ENCODE measurements at places on chromosomes 5 and 9.
A peak's percentile ranks its signal among the peaks of the same experiment; 100 is the strongest.

- DNase-seq: no peak
Measured at GRCh38 chr5:140196115-140196814, 21.3 kb downstream of the CYSTM1 start.

DNA sequence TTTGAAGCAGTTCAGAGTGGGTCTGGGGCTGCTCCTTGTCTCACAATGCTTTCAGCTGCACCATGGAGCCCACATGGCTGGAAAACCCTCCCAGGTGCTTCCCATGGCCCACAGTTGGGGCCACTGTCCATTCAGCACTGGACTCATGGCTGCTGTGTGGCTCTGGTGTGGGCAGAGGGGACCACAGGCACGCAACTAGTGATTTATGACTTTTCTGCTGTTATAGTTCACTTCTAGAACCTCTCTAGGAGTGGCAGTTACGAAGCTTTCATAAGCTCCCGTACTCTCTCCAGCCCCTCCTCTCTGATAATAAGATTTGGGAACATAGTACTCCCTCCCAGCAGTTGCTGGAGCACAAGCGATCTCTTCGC, 29.0 kb downstream of the GLRA1 start:
- no peak for DNase-seq

DNA sequence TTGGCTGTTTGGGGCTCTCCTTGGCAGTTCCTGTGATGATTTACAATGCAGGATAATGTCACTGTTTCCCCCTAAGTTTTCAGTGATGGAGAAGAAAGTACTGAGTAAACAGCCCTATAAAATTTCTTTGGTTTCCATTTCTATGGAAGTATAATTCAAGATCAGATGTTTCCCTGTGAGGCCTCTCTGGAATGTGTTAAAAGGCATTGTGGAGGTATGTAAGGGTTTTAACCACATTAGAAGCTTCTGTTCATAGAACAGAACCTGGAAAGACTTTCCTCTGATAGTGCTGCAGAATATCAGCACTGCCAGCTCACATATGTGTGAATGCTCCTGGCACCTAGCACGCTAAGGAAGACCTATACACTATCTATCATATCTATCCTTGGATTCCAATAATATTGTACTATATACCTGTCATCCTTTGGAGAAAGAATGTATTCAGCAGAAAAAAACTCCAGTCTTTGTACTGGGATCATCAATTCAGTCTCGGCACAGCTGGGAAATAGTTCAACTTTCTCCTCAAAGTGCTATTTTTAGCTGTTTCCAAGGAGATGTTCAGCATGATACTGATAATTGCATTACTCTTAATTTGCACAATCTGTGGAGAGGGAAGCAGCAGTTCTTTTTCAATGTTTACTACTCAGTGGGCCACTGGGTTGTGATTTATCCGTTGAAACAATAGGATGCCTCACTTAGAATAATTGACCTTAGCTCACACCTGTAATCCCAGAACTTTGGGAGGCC, 21.9 kb downstream of the TTC1 start:
- no peak for DNase-seq

- DNase-seq: no peak
Measured at GRCh38 chr5:147303251-147303650, 68.4 kb downstream of the STK32A start.

- peak; percentile 11 for DNase-seq
Measured at GRCh38 chr9:88534456-88535225, at the start of gene NXNL2. NXNL2 (plus strand) TSS chr9:88535178; CDS start chr9:88535435, 257 bp downstream.

- no peak for DNase-seq
Measured at GRCh38 chr5:93723005-93723404, 18.4 kb downstream of the POU5F2 start.

DNA sequence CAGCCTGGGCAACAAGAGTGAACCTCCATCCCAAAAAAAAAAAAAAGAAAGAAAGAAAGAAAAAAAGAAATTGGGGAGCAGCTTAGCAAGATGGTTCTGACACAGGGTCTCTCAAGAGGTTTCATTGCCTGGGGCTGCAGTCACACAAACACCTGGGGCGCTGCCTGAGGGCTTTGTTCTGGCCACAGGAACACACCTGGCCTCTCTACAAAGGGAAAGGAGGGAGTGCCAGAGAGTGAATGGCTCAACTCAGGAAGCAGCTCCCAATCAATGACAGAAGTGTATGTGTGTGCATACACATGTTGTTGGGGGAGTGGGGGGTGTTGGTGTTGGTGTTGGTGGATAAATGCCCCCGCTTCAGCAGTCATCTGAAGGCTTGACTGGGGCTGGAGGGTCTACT, 32.4 kb upstream of the CTNNA1 start:
- DNase-seq: no peak

DNA sequence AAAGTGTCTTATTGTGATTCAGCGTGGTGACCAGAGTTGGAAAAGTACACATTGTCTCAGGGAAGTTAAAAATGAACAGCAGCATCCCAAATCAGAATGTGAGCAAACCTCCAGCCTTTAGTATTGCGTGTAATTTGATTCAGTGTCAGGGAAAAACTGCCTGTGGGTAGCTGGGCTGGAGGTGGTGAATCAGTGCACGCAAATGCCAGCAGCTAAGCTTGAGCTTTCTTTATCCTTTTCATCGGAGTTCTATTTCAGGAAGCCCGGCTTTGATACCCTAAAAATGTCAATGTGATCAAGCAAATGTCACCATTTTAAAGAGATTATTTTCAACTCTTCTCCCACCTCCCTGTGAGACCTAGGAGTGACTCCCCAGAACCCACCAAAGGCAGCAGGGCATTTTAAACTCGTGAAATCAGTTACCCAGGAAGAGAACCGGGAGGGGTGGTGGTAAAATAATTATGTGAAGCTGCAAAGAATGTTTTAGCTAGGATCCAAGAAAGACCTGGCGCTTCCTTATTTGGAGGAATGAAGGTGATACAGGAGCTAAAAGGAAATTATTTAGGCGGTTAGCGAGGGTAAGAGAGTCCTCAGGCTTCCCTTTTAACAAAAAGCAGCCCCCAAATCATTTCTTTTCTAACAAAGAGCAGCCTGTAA, 25.7 kb upstream of the C5orf47 start:
- no peak for DNase-seq

DNA sequence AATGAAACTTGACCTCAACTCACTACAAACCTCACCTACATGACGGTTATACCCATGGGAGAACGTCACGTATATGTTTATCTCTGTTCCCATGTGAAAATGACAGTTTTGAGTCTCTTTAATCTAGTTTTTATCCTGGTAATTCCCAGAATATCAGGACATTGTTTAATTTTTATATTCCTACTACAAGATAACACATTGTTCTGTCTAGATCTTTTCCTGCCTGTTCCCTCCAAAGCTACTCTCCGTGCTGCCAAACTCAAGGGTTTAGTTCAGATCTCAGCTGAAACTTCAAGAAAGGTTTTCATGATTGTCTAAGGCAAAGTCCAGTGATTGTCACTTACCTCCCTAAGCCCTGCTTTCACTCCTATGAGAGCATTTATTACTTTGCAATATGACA, 1159.4 kb upstream of the SEMA6A start:
- DNase-seq: no peak

DNA sequence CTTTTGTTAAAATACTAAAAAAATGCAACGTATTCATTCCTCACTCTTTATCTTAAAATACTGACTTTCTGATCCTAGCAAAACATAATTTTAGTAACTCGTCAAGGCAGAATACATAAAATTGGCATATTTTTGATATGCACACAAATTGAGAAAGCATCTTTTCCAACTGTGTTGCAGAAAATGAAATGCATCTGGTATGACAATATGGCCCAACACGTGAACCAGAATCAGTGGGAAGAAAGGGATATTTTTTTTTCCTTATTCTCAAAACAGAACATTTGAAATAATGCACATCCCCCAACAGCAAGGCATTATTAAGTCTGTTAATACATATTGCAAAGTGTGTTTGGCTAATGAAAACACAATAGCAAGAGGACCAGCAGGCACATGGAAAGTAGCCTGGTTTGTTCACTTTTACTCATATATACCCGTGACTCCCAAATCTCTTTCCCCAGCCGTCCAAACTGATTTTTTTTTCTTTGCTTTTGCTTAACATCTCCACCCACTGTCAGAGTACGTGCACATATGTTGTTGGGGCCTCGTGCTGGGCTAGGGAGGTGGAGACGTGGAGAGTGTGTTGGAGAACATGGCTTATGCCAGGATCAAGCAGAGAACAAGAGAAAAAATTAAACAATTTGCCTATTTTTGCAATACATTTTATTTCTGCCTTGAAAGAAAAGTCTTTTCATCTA, 4.3 kb downstream of the MCTP1 start:
- DNase-seq: no peak

DNA sequence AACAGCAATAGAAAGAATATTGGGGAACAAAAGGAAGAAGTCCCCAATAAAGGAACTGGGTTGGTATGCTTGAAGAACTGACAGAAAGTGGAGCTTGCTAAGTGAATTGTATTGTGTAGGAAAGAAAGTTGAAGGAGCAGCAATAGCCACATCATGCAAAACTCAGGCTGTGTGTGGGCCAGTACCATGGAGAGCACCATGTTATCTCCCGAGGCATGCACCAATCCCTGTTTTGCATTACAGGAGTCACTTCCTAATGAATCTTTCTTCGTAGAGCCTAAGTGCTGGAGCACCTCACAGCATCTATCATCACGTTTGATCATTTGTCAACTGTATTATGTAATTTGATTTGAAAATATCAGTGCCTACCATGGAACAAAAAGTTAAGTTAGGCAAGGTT, 137.7 kb upstream of the NMUR2 start:
- no peak for DNase-seq

DNA sequence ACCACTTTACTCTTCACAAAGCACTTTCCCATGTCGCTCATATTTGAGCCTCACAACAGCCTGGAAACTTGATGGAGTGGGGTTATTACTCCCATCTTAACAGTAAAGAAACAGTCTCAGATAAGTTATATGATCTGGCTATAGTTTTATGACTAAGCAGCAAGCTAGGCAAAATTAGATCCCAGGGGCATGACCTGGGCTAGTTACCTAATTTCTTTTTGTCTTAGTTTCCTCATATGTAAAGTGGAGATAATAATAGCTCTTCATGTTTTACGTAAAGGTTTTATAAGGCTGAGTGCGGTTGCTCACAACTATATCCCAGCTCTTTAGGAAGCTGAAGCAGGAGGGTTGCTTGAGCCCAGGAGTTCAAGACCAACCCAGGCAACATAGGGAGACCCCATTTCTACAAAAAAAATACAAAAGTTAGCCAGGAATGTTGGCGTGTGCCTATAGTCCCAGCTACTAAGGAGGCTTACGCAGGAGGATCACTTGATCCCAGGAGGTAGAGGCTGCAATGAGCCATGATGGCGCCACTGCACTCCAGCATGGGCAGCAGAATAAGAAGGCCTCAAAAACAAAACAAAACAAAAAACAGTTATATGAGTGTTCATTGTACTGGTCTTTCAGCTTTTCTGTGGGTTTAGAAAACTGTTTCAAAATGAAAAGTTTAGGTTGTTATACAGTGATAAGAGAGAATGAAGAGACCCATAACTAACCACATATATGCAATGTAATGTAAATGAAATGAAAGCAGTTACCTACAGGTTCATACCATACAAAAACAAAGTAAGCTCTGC, 6.5 kb upstream of the PLIN2 start:
- DNase-seq: no peak

GRCh38 chr5:125333416-125333815, 587.0 kb upstream of the ZNF608 start:
- DNase-seq: no peak

DNA sequence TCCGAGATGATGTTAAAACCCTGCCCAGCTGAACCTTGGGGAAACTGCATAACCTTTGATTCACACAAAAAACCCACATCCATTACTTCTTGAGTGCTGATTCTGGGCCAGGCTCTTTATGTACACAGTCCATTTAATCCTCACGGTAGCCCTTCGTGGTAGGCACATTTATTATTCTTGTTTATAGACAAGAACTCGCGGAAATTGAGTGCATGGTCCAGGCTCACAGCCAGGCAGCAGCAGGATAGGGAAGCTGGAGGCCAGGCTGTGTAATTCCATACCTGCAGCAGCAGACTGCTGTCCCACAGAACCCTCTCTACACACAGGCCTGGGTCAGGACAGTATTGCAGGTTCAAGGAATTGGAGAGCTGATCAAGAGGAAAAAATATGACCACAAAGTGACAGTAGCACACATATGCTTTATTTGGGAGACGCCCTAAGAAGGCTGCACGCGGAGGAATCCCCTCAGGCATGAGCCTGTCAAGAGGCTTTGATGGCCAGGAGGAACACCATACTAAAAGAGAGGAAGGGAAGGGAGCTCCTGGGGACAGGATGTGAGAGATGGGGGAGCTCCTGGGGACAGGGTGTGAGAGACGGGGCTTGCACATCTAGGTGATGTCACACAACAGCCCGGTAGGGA, 28.4 kb upstream of the FAM120A start:
- no peak for DNase-seq

DNA sequence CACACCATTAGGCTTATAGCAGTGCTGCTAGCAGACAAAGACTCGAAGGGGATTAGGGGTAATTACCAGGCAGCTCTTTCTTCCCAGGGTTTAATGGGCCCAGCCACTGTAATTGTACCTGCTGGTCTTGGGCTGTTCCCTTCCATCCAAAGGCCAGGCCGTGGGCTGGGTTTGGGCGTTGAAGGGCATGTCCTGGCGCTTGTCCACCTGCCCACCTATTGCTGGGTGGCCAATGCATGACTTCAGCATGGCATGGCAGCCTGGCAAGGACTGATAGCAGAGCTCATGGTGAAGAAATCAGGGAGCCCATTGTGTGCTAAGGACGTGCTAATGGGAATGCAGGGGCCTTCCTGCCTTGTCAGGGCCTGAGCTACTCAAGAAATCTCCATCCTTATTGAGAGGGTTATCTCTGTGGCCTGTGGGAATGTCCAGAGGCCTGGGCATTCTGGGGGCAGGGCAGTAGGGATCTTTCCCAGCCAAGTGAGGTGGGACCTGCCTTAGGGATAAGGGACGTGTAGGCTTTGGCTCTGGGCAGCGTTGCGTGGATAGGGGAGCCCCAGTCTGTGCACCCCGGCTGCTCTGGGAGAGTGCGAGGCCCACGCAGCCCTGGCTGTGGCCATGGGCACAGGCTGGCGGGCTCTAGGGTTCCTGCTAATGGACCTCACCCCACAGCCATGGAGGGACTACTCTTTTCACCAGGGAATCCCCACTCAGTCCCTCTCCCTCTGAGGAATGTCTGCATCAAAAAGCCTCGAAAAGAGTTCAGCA, 116.1 kb upstream of the PITX1 start:
- DNase-seq: no peak

DNA sequence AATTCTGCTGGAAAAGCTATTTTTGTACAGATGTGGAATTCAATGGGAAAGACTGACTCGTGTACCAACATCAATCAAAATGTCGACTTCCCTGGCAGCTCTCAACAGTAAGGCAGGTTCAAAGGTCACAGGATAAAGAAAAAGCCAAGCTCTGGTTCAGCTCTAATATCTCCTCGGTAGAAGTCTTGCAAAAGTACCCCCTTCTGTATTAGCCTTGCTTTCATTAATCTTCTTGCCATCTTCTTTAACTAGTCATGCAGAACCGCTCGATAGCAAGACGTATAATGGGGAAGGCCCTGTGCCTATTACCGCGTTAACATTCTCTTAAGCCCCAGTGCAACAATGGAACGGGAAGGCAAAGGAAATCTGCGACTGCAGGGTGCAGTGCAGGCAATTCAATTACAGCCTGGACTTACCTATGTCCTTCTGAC, 201.2 kb downstream of the GAPVD1 start:
- DNase-seq: no peak

Measured in stimulated activated CD4-positive, alpha-beta T cell treated with anti-CD3 and anti-CD28 coated beads, TNF-alpha, amount 100 ng/mL, for 1 hour (primary cell).